ENCODE measurements at places on chromosomes 2 and 18.

- DNase-seq = no peak
Measured at GRCh38 chr18:11948852-11949523, 32.3 kb upstream of the IMPA2 start.

DNA sequence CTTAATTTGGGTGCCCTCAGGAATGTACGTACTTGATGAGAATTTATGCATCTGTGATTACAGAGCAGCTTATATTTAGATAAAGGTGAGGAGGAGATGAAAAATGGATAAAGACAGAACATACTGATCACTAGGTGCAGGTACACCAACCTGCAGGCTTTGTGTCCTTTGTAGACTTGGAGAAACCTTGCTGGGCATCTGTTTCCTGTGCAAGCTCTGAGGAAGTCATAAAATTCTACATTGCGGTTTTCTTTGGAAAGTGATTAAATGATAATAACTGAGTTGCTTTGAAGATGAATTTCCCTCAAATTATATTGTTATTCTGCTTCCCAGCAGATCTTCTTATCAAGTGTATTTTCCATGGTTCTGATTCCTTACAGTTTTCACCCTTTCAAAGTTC is 7.7 kb downstream of the RAB27B start:
- DNase-seq = no peak

DNA sequence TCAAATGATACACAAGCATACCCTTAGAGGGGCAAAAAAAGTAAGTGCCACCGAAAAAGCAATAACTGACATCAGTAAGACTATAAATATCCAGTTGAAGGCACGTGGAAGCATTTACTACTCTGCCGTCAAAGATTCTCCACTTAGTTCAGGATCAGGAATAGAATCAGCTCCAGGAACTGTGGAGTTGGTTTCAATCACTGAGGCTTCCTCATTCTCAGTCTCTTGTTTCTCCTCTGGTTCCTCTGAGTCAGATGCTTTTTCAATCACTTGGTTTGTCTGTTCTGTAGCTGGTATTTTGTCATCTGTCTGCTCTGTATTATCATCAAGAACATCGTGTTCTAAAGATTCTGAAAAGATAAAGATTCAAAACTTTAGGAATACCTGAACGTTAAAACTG is 72.2 kb downstream of the LNPK start:
- DNase-seq = no peak

GRCh38 chr2:119544075-119544938 is at the start of gene CFAP221:
Gene CFAP221, plus strand, starts transcription at chr2:119544449. Its CDS starts 1,683 bp downstream, at chr2:119546132.
- peak; percentile 95 for DNase-seq

GRCh38 chr2:84879584-84880394 is 1.1 kb downstream of the TRABD2A start:
- DNase-seq = peak; percentile 68

- DNase-seq = no peak
Measured at GRCh38 chr2:96508521-96509113, 3.5 kb upstream of the NEURL3 start.

DNA sequence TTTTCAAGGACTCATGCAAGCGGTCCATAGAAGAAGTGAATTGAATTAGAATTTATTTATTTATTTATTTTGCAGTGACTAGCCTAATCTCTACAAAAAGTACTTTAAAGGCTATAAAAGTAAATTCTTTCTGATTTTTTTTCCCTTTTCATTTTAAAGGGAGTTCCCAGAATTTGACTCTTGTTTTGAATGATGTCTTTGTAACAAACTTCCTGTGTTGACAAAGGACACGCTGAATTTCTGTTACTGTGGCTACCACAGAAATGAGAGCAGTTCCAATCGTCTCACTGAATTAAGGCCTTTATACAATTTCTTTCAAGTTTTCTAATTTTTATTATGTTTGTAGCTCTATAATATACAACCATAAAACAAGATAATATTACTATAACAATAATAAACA is 46.3 kb upstream of the LPIN2 start:
- DNase-seq = no peak

DNA sequence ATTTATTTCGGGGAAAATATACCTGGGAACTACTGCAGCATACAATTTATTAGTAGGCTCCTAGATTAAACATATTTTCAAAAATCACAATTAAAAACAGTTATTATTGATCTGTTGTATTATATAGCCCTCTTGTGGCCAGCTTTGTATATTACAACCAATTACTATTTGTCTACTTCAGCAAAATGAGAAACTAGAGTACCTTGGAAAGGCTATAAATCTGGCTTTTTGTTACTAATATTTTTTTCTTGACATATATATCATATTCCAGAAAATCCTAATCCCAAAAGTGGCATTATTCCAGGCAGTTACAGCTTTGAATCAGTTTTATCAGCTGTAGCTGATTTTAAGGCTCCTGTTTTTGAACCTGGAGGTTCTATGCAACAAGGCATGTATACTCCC is 101.2 kb downstream of the UBR3 start:
- peak; percentile 58 for DNase-seq

GRCh38 chr18:21099442-21099841 is 12.2 kb downstream of the ROCK1 start:
- peak; percentile 5 for DNase-seq

- DNase-seq = no peak
Measured at GRCh38 chr18:58813105-58813504, 51.6 kb upstream of the ZNF532 start.

DNA sequence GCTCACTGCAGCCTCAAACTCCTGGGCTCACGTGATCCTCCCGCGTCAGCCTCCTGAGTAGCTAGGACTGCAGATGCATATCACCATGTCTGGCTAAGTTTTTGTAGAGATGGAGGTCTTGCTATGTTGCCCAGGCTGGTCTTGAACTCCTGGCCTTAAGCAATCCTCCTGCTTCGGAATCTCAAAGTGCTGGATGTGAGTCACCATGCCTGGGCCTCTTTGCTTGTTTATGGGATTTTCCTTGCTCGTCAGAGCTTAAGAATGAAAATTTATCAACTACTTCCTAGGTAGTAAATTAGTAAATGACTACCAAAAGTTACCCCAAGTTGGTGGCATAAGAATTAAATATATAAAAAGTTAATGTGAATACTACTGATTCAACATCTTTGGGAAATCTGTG is 51.0 kb downstream of the ACTR3 start:
- no peak for DNase-seq

GRCh38 chr2:42048299-42049220 is 739 bp downstream of the PKDCC start:
- peak; percentile 64 for DNase-seq

GRCh38 chr18:36419900-36420531 is 122.5 kb downstream of the FHOD3 start:
- DNase-seq = no peak

GRCh38 chr18:12819322-12819721 is 64.7 kb downstream of the PTPN2 start:
- DNase-seq = no peak

- DNase-seq = no peak
Measured at GRCh38 chr2:7333189-7333765, 416.1 kb downstream of the RNF144A start.

DNA sequence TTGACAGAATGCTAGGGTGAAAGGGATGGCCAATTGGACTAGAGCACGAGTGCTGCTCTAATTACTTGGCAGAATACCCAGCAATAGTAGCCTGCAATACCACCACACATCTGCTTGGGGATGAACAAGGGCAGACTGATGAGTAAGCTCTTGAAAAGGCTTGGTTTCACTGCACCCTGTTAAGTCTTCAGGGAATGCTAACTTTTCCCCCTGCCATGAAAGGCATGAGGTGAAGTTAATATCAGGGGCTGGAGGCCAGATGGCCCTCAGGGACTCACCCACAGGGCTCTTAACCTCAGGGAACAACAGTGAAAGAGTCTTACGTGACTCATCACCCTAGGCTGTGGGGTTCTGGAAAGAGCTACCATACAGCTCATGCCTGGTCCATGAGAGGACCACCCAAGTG is 51.7 kb upstream of the MYL1 start:
- DNase-seq = no peak

DNA sequence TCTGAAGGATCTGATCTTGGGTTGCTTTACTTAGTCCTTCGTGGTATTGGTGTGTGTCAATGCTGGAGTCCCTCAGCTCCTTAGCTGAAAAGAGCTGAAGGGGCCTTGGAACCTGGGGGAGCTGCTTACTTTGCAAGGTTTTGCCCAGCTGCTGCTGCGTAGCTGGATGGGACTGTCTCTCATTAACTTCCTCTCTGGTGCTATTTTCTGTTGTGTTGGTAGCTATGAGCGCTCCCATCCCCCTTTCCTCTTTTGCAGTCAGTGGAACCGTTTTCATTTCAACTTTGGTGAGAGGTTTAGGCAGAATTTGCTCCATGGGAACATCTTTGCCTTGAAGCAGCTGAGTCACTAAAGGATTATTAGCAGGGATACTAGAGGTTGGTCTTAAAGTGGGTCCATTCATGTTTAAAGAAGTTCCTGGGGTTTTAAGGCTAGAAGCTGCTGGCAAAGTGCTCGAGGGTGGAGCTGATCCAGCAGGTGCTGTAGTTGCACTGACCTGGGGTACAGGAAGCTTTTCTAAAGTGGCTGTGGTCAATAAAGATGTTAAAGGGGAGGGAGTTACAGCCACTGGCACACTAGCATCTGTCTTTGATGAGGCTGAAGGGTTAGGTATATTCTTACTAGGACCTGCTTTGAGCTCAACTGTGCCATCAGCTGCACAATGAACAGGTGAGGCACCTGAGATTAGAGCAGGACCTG is 69.9 kb upstream of the DTNB start:
- DNase-seq = no peak

- no peak for DNase-seq
Measured at GRCh38 chr2:52805901-52806410, 961.6 kb upstream of the CHAC2 start.

DNA sequence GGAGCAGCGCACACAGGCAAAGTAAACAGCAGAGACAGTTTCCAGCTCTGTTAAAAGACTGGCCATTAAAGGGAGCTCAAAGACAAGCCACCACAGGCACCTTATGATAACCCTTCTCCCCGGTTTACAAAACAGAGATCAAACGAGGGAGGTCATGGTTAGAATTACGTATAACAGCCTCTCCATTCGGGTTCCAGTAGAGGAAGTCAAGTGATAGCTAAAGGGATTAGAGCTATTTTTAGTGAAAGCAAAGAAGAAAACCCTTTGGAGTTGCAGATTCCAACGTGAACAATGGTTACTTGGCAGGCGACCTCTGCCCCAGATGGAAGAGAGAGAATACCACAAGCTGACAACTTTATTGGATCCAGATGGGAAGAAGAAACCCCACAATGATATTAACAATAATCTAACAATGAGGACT is 31.2 kb upstream of the EDAR start:
- DNase-seq = peak; percentile 74

- DNase-seq = no peak
Measured at GRCh38 chr18:58028109-58028784, 15.8 kb upstream of the NEDD4L start.

DNA sequence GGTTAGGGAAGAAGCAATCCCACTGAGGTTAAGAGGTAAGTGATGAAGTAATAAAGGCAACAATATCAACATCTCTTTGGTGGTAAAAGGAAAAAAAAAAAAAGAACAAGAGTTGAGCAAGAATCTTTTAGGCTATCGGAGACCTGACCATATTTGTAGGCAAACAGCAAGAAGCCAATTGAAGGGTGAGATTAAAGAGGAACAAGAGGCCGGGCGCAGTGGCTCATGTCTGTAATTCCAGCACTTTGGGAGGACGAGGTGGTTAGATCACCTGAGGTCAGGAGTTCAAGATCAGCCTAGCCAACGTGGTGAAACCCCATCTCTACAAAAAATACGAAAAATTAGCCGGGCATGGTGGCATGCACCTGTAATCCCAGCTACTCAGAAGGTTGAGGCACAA is 11.3 kb downstream of the VPS54 start:
- DNase-seq = no peak

DNA sequence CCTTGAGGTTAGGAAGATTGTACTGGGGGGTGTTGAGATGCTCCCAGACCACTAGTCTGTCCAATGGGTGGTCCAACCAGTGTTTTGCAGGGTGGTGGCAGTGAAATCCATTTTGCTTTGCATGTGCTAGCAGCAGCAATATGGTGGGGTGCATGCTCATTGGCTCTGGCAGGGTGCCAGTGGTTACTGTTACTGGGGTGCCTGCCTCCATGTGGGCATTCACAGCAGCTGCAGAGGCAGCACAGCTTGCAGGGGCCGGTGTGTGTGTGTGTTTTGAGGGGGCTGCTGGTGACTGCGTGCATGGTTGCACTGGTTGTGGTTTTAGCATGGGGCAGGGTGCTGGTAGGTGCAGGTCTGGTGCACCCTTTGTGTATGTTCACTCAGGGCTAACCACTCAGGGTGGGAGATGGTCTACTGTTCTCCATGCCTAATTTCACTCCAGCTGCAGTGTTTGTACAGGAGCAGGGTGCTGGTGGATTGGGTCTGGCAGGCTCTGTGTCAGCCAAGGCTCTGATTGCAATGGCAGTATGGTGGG is 265.4 kb downstream of the NUP35 start:
- DNase-seq = no peak

- no peak for DNase-seq
Measured at GRCh38 chr2:149902081-149902480, 314.5 kb upstream of the MMADHC start.

GRCh38 chr2:218605432-218605831 is 2.3 kb upstream of the PLCD4 start:
- no peak for DNase-seq

GRCh38 chr2:239463541-239464165 is 62.8 kb upstream of the HDAC4 start:
- DNase-seq = no peak

DNA sequence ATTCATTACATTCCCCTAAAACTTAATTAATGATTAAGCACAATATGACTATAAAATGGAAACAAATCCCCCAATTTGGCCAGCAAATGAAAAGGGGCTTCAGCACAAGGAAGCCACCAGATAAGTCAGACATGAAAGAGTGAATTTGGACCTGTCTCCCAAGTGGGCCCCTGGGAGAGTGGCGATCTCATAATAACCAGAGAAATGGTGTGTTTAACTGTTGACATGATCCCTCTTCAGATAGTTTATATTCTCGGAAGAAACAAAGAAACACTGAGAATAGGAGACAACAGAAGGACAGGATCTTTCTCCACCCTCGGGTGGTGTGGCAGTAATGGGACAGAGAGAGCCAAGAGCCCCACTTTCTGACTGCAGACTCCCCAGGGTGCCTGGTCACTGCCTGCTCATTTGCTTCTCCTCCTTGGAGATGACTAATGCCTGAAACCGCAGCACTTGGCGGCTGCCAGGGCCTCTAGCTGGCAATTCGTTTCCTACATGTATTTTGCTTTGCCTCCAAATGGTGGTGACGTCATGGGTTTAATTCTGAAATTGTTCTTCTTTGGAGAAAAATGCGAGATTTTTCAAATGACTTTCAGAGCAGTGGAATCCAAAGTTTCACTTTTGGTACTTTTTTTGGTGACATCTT is 46.4 kb upstream of the SPP2 start:
- DNase-seq = no peak

GRCh38 chr2:162308747-162309503 is 9.6 kb downstream of the IFIH1 start:
- DNase-seq = no peak
